Mucosa of descending colon (tissue), 3 donors: ENCODE measurements at places on chromosomes 16 and 17. TPM values are rescaled to one million over a fixed set of nuclear protein-coding genes. Genes with fewer than 3 reads are reported as not detected.

Gene MED13
- total RNA-seq, result 71.1 TPM

DNA sequence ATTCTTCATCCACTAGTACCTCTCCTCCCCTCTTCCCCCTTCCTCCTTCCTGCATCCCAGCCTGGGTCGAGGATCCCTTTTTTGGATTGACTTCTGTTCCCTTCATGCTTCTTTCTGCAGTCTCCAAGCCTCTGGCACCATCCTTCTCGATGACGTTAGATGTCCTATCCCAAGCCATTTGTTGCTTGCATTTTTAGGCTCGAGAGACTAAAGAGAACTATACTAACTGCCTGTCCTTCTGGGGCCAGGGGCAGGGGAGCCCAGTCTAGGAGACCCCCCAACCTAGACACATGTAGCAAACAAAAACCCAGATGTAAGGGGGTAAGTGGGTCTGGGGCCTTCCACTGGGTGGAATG, 23.9 kb downstream of the UNK start:
- DNase-seq, result no peak

Gene GAST
- not detected for total RNA-seq

DNA sequence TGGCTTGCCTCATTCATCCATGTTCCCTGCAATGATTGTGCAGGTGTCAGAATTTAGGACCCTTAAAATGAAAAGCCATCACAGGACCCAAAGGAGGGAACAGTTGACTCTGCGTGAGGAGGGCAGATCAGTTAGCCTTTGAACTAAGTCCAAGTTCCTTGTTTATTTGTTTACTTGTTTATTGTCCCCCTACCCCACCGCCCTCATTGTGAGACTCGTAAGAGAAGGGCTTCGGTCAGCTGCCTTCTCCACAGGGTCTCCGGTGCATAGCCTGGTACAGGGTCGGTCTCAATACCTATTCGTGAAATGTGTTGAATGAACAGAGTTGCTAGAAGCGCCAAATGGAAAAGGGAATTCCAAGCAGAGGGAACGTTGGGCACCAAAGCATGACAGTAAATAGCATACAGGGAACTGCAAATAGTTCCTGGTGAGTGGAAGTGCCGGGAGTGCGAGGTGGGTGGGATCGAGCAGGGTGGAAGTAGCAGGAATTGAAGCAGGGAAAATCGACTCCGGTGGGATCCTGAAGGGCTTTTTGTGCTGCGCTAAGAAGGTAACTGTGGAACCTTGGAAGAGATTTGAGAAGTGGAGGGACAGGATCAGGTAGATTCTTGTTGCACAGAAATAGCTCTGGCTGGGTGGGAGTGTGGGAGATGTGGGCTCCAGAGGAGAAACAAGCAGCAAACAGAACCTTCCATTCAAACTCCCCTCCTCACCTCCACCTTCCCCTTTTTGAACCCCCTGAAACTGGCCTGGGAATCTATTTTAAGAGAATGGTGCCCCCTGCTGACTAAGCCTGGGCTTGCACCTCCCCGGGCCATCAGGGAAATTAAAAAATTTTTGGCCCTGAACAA, 12.7 kb downstream of the SLC35B1 start:
- DNase-seq, result peak; percentile 73

Gene SPATA22
- not detected for total RNA-seq

DNA sequence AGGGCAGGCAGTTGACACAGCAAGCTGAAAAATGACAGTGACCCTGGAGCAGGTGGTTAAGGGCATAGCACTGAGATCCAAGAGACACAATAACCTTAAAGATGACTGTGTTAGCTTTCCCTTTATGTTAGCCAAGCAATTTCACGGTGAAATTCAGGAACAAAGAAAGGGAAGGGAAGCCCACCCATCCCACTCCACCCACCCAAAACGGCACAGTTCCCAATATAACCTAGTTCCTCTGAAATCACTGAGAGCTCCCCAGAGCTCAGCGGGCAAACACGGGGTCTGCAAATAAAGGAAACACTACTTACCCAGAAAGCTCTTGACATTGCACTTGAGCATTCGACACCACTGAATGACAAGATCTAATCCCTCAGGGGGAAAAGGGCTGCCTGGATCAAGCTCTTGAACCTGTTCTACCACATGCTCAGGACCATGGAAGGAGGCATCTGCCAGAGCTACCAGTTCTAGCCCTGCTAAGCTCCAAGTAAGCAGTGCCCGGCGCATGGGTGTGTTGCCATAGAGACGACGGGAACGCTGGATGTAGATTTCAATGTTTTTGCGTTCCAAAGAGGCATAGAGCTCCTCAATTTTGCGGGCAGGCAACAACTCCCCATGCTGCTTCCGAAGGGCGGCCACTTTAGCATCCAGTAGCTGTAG, 10.6 kb downstream of the BLTP2 start:
- DNase-seq, result no peak

Gene OR1A1
- total RNA-seq, result not detected

Gene PLD6
- 2.0 TPM for total RNA-seq

GRCh38 chr16:88536510-88536909, 33.7 kb upstream of the ZC3H18 start:
- no peak for DNase-seq

Gene WNT9B
- not detected for total RNA-seq

DNA sequence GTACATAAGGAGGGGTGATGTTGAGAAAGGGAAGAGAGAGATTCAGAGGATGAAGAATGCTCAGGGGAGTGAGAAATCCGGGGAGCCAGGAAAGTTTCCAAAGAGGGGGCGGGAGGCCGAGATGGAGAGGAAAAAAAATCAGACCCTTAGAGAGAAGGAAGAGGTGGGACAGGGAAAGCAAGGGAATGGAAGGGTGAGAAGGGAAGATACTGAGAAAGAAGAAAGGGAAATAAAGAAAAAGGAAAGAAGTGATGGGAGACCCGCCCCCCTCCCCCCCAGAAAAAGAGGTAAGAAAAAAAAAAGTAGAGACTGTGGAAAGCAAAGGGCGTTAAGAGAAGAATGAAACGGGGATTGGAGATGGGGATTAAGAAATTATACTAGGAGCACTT, 507 bp downstream of the DYNLRB2 start:
- DNase-seq, result no peak

DNA sequence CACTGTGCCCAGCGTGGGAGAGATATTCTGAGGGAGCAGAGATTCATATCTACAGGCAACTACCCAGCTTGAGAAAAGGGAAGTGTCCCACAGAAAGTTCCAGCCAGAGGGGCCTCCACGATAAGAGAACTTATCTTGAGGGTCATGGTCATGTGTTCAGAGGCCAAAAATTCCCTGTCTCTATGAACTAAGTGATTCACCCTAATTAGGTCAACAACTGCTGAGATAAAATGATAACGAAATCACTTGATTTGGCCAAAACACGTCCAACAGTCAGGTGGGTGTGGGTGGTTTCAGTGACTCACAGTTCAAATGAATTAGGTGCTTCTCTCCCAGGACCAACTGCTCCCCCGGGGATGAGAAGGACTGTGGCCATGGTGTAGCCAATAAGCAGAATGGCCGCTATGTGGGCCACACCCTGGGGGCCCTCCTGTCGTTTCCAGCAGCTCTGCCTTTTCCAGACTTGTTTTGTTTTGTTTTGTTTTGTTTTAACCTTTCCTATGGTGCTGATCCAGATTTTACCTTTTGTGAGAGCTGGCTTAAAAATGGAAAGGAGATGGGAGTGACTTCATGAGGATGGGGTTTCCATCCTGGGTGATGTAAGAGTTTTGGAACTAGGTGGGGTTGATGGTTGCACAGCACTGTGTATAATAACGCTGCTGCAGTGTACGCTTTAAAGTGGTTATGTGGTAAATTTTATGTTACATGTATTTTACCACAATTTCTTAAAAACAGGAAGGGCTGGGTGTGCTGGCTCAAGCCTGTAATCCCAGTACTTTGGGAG, 8.7 kb downstream of the DNAI2 start:
- no peak for DNase-seq

DNA sequence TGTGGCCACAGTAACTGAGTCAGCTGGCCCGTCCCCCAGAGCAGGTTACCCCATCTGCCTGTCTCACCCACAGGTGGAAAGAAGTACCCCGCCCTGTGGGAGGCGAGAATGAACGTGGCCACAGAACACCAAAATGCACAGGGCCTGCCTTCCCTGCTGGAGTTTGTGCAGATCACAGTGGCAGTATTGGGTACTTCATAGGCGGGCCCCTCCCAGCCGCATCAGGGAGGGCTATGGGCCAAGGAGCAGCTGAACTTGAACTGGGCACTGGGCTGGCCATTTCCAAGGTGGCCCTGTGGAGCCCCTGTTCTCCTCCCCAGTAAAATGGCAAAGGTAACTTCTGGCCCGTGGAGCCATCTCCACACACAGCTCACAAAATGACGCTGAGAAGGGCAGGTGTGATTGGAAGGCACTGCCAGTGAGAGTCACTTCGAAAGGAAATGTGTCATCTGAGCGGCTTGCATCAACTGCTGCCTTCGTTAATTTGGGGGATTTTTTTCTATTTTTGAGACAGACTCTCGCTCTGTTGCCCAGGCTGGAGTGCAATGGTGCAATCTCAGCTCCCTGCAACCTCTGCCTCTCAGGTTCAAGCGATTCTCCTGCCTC, 162.9 kb downstream of the ENGASE start:
- no peak for DNase-seq

GRCh38 chr17:2691069-2691871, 20.3 kb downstream of the CLUH start:
- DNase-seq, result peak; percentile 24
